ENCODE measurements at places on chromosomes 16 and 17. TPM values are rescaled to one million over a fixed set of nuclear protein-coding genes. Genes with fewer than 3 reads are reported as not detected.

The LAT gene
- 0.26 TPM for total RNA-seq

The FMNL1 gene
- 3.1 TPM for total RNA-seq

The GAST gene
- not detected for total RNA-seq

The ITGB4 gene
- 0.17 TPM for total RNA-seq

The ENPP7 gene
- not detected for total RNA-seq

The TRAF4 gene
- 32.6 TPM for total RNA-seq

The SULT1A1 gene
- 3.6 TPM for total RNA-seq

The NHERF1 gene
- 7.2 TPM for total RNA-seq

The CPHXL2 gene
- not detected for total RNA-seq

The GOSR2 gene
- total RNA-seq = 49.5 TPM

The CES5A gene
- not detected for total RNA-seq

The TLCD2 gene
- 5.1 TPM for total RNA-seq

The SOX15 gene
- total RNA-seq = 0.50 TPM

The MYO15A gene
- 0.77 TPM for total RNA-seq

Data from fibroblast of lung (primary cell).